CD4-positive, alpha-beta memory T cell (primary cell): ENCODE measurements at places on chromosomes 12 and 14.
A peak's percentile ranks its signal among the peaks of the same experiment; 100 is the strongest.

GRCh38 chr12:24404086-24404815 is 454.8 kb upstream of the SOX5 start:
- no peak for DNase-seq

DNA sequence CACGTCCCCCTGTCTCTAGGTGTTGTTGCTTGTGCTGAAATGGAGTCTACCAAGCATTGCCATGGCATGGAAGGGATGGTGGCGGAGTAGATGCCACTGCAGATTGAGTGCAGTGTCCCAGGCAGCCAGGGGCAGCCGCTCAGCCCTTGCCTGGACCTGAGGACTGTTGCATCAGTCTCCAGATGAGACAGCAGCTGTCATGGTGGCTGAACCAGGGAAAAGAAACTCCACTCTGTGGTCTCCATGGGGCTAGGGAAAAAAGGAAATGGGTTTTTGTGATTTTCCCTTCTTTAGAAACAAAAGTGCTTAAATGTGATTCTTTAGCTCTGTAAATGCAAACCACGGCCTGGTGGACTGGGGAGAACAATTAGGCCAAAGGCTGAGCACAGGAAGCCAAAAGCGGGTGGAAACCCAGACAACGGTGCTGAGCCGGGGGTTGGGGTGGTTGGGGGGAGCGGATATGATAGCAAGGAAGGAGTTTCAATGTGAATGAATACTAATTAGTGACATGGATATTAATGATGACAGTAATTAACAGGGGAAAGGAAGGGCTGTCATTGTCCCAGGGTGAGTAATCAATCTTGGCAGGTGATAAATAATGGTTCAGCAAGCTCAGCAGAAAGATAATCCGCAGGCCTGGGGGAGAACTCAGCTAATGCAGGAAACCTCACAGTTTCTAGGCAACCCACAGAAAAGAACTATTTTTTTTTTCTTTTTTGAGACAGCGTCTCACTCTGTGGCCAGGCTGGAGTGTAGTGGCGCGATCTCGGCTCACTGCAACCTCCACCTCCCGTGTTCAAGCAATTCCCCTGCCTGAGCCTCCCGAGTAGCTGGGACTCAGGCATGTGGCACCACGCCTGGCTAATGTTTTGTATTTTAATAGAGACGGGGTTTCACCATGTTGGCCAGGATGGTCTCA is 442.6 kb downstream of the DPF3 start:
- peak; percentile 50 for DNase-seq

- no peak for DNase-seq
Measured at GRCh38 chr14:31038521-31039166, 12.5 kb upstream of the STRN3 start.

DNA sequence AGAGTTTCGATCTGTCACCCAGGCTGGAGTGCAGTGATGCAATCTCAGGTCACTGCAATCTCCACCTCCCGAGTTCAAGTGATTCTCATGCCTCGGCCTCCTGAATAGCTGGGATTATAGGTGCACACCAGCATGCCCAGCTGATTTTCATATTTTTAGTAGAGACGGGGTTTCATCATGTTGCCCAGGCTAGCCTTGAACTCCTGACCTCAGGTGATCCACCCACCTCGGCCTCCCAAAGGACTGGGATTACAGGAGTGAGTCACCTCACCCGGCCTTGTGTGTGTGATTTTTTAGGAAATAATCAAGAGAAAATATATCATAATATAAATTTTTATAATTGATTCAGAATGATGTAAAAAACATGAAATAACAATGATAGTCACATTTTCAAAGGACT is 1231.4 kb downstream of the GALC start:
- DNase-seq, result peak; percentile 32

- no peak for DNase-seq
Measured at GRCh38 chr12:87960566-87960965, 68.6 kb downstream of the C12orf50 start.
